PC-3 (cell line): ENCODE measurements at places on chromosomes 1 and 21.

GRCh38 chr1:43644558-43644957 is 5.4 kb upstream of the KDM4A start:
- DNase-seq: no peak

DNA sequence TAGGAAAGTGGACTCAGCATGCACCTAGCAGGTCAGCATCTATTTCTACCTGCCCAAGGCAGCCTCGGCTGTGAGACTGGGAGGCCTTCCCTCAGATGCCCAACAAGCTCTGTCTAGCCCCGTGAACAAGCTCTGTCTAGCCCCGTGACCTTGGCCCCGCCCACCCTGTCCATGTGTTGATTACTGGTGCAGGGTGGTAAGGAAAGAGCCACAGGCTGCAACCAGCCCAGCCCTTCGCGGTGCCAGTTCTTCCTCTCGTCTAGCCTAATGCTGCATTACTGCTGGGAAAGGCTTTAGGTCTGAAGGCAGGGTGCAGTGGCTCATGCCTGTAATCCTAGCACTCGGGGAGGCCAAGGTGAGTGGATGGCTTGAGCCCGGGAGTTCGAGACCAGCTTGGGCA is 2.2 kb downstream of the GPR153 start:
- no peak for DNase-seq

- DNase-seq: no peak
Observed at GRCh38 chr1:2645143-2645542, 12.3 kb upstream of the MMEL1 start.

GRCh38 chr1:2533365-2533764 is 3.3 kb upstream of the HES5 start:
- DNase-seq: peak; percentile 86

- DNase-seq: no peak
Observed at GRCh38 chr1:83131692-83131955, 867.3 kb downstream of the TTLL7 start.

- DNase-seq: no peak
Observed at GRCh38 chr1:47224676-47225399, 7.2 kb downstream of the TAL1 start.

- no peak for DNase-seq
Observed at GRCh38 chr1:231563247-231563646, 34.8 kb downstream of the TSNAX start.

- DNase-seq: peak; percentile 52
Observed at GRCh38 chr1:198253668-198254067, 96.9 kb downstream of the NEK7 start.

- no peak for DNase-seq
Observed at GRCh38 chr1:100597784-100598183, 59.8 kb downstream of the GPR88 start.

- peak; percentile 27 for DNase-seq
Observed at GRCh38 chr1:243471754-243472745, 216.2 kb downstream of the SDCCAG8 start.

- DNase-seq: peak; percentile 82
Observed at GRCh38 chr1:1067860-1068516, 6.1 kb downstream of the RNF223 start.

- DNase-seq: no peak
Observed at GRCh38 chr1:76352741-76353435, 278.3 kb downstream of the ST6GALNAC3 start.

DNA sequence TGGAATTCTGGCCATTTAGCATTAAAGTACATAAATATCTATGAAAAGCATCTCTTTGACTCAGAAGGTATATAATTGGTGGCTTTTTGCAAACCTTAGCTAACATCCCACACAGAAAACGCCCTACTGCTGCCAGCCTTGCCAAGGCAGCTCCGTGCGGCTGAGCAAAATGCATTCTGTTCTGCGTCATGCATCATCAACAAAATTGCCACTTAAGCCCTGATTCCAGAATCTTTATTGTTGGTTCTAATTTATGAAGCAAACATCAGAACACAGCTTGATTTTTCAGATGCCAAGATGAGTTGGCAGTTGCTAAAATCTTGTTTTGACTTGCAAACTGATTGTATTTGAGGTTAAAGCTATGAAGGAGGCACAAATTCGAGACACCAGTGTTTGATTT is 314.9 kb upstream of the DEPDC1 start:
- DNase-seq: no peak

GRCh38 chr1:204975568-204976235 is 67.3 kb upstream of the CNTN2 start:
- DNase-seq: peak; percentile 89

GRCh38 chr1:30460661-30461060 is 262.7 kb downstream of the MATN1 start:
- no peak for DNase-seq

DNA sequence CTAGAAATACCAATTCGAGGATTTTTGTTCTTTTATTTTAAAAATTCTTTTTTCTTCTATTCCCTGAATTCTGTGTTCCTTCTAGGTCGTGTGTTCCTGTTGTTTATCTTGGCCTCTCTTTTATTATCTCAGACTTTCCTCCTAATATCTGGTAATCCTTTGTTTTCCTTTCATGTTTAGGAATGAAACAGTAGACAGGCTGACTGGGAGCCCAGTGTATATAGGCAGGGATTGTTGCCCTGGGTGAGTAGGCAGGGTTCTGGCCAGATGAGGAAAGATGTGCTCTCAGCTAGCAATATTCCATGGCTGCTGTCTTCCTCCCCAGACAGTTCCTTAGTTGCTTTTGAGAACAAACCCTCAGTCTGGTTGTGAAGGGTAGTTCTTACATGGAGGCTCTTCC is 161.8 kb upstream of the PDE4B start:
- DNase-seq: no peak

DNA sequence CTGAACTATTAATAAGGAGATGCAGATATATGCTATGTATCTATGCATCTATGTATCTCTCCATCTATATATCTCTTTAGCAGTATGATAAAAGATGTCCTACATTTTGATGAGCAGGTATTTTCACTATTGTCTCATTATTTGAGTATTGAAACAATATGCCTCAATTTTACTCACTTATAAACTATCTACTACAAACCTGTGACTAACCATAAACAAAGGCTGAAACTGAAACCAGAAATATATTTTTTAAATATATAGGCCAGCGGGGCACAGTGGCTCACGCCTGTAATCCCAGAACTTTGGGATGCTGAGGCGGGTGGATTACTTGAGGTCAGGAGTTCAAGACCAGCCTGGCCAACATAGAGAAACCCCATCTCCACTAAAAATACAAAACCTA is 22.0 kb downstream of the EIF4G3 start:
- no peak for DNase-seq

- peak; percentile 21 for DNase-seq
Observed at GRCh38 chr1:80441664-80442063, 1359.1 kb upstream of the ADGRL2 start.

- peak; percentile 60 for DNase-seq
Observed at GRCh38 chr1:58929671-58930325, 146.0 kb upstream of the JUN start.

DNA sequence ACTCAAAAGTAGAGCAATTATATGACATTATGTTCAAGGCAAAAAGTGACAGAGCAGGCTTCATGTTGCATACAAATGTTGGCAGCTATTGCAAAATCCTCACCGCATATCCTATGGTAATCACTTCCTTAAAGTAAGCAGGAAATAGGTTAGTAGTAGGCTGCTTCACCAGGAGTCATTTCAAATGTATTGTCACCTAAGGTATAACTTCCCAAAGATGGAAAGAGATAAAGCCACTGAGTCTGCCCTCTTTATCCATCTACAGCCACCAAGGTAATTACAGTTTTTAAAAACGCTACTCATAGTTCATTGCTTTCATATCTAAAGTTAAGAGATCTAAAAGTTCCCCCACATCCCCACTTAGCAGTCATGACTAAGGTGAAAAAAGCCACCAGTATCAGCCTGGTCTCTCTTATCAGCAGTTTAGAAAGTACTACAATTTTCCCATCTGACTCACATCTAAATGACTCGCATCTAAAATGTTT is 31.6 kb upstream of the UBE2U start:
- peak; percentile 85 for DNase-seq

DNA sequence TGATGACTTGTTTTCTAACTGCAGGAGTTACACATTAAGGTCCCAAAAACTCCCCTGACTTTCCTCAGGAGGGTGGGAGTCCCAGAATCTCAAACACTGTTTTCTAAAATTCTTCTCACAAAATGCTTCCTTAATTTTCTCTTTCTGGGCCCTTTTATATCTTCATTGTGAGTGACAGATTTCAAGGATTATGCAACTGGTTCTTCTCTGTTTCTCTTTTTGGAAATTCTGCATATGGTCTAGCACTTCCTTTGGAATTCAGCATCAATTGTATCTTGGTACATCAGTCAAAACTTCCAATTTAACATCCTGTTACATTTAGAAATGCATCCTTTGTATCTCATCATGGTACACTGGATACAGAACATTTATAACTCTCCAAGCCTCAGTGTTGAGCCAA is 59.7 kb downstream of the LMO4 start:
- no peak for DNase-seq

DNA sequence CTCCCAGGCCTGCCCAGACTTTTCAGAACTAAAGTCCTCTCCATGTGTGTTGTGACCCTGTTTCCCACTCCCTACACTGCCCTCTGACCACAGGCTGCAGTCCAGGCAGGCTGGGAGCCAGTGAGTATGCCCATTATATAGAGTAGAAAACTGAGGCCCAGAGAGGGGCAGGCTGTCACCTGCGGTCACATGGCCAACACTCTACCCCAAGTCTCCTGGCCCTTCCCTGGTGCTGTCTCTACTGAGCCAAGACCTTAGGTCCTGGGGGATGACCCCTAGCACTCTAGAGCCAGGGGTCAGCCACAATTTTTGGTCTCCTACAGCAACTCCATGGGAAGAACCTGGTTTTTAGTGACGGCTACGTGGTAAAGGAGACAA is 30.8 kb downstream of the RPS6KA1 start:
- DNase-seq: no peak
